Astrocyte (in vitro differentiated cells and primary cell): ENCODE measurements at places on chromosomes 16 and 17.

GRCh38 chr16:80788027-80788426 lies 16.4 kb downstream of the CDYL2 start:
- DNase-seq = peak; percentile 54

- no peak for DNase-seq
These were observed 19.4 kb upstream of the WDR45B start for GRCh38 chr17:82667668-82668000.

GRCh38 chr16:12944300-12944699 lies 42.9 kb downstream of the SHISA9 start:
- no peak for DNase-seq

GRCh38 chr16:77669057-77669456 lies 53.3 kb upstream of the NUDT7 start:
- DNase-seq = no peak

GRCh38 chr17:44317545-44317944 lies 7.1 kb downstream of the SLC25A39 start:
- no peak for DNase-seq

DNA sequence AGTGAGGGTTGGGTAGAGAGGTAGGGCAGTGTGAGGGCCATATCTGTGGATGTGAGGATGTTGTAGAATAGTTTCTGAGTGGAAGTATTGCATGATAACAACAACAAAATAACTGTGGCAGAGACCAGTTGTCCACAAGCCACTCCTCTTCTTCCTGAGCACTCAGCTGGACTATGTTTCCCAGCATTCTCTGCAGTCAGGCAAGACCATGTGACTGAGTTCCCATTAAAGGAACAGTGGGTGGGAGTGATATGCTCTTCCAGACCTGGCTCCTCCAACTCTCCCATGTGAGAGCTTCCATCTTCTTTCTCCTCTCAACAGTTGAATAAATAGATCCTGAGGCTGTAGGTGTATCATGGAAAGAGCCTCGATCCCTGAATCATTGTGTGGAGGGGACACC lies 272.4 kb downstream of the CBLN1 start:
- DNase-seq = no peak

- no peak for DNase-seq
These were observed 95.0 kb upstream of the RCVRN start for GRCh38 chr17:9999919-10000695.

- DNase-seq = peak; percentile 81
These were observed 16.7 kb upstream of the SLC12A3 start for GRCh38 chr16:56848029-56848936.

GRCh38 chr17:74957935-74958740 lies 14.4 kb downstream of the HID1 start:
- peak; percentile 6 for DNase-seq

GRCh38 chr16:1221628-1222552 lies 3.2 kb downstream of the TPSG1 start:
- DNase-seq = no peak

GRCh38 chr16:12417815-12418211 lies 385.9 kb downstream of the CPPED1 start:
- DNase-seq = no peak

DNA sequence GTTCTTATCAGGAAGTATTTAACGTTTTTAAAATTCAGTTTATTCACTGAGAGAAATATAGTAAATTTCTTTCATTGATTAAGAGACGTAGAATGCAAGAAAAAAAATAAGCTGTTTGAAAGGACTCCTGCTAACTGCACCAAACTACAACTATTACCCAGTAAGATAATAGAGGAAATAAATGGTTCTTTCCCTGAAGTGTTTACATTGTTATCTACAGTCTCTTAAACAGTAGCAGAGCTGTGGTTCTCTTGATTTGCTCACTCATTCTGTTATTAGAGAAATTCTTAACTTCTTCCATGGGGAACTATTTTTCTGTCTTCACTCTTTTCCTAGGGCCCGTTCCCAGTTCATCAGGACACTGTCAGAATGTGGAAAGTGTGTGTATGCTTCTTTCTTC lies 973.0 kb downstream of the KCNJ2 start:
- DNase-seq = peak; percentile 23

GRCh38 chr17:56096026-56096810 lies 57.1 kb upstream of the ANKFN1 start:
- peak; percentile 62 for DNase-seq
